ENCODE measurements at places on chromosomes 16 and 17.

DNA sequence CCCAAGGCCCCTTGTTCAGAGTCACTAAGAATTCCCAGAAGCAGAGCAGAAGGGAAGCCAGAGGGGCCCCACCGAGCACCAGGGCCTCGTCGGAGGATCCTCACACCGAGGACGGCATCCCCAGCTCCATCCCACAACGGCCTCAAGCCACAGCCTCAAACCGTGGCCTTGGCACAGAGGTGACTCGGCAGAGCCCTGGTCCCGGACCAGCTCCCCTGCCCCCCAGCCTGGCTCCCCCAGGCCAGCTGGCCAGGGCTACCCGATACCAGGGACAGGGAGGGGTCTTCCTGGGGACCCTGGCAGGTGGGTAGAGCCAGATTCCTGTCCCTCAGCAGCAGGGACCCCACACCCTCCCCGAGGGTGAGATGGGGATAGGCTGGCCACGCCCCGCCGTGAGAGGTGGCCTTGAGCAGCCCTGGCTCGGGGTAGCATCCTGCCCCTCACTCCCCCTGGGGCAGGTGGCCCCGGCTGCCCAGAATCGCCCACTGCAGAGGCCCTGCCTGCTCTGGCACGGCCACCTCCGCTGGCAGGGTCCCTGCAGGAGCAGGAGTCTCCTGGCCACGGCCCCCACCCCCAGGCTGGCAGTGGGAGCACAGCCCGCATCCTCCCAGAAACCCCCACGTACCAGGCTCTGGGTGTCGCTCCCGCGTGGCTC lies 5.6 kb upstream of the PVALEF start:
- DNase-seq: no peak

DNA sequence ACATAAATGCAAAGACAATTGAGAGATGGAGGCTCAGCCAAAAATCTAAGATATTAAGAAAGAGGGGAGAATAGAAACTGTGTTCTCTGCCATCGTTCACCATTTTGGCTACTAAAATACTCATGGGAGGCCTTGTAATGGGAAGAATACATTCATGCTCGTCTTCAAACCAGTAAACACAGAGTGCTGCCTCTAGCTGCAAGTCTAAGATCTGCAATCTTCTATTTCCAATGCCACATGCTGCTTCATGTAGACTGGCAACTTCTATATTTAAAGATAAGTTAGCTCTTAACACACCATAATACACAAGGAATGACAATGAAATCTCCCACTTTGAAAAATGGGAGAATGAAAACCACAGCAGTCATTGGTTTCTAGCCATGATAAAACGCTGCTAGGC lies 387.3 kb downstream of the HS3ST3B1 start:
- DNase-seq: no peak

GRCh38 chr17:3627769-3628167 lies 8.3 kb downstream of the SHPK start:
- no peak for DNase-seq

- DNase-seq: no peak
Measured at GRCh38 chr16:86609115-86609514, 30.8 kb downstream of the FOXL1 start.

DNA sequence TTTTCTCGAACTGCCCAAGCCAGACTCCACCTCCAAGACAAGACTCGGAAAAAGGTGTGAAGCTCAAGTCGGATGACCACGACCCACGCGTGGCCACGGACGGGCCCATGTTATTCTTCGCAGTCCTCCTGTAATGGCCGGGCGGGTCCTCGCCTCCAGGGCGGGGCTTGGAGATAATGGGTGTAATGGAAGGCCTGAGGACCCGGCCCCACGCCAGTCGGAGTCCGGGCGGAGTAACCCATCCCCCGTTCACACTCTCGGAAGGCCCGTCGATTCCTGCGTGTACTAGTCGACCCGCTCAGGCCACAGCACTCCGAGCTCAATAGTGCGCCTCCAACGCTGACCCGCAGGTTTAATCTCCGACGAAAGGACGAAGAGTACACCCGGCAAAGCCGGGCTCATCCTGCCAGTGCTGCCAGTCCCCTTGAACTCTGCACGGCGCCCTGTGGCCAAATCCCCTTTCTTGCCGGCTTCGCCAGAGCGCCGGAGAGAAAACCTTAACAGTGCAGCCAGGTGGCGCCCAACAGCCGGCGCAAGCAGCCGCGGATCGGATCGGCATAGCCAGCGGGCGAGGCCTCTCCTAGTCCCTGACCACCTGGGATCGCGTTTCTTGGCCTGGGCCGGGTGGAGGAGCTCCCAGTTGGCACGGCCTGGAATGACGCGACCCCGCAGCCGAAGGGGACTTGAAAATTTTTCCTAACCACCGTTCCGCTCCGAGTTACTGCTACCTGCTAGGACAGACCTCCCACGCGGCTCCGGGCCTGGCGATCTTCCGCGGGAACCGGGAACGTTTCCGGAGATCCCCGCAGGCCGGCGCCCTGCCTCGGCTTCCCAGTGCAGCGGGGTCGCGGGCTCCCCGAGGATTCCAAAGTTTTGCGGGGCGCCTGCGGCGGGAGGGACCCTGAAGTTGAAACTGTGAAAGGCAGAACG lies 762.0 kb downstream of the KCNJ18 start:
- DNase-seq: no peak

DNA sequence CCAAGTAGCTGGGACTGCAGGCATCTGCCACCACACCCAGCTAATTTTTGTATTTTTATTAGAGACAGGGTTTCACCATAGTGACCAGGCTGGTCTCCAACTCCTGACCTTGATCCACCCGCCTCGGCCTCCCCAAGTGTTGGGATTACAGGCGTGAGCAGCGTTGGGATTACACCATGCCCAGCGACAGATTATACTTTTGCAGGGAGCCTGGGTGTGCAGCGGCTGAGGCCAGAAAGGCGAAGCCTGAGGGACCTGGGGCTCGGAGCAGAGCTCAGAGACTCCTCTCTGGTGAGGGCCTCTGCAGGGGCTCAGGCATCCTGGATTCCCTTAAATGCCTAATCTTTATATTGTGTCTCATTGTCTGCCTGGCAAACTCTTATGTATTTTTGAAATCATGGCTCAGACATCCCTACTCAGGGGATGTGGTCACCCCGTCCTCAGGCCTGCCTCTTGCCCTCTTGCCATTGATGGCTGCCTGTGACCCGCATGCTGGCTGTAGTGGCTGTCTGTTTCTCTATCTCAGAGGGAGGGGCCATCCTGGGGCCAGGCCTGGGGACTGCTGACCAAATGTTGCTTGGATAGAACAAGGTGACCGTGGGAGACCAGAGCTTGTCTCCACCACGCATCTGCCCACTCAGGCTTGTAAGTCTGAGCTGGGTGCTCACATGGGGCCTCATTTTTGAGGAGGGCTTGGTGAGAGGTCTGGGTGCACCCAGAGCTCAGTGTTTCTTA lies 42.6 kb downstream of the B9D1 start:
- DNase-seq: no peak

DNA sequence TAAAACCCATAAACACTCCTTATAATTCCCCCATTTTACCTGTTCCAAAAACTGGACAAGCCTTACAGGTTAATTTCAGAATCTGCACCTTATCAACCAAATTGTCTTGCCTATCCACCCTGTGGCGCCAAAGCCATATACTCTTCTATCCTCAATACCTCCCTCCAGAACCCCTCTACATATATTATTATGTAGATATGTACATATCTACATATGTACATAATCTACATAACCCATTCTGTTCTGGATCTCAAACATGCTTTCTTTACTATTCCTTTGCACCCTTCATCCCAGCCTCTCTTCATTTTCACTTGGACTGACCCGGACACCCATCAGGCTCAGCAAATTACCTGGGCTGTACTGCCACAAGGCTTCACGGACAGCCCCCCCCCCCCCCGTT lies 12.0 kb upstream of the ENDOV start:
- no peak for DNase-seq

GRCh38 chr16:30934827-30935557 lies 11.6 kb downstream of the FBXL19 start:
- no peak for DNase-seq

DNA sequence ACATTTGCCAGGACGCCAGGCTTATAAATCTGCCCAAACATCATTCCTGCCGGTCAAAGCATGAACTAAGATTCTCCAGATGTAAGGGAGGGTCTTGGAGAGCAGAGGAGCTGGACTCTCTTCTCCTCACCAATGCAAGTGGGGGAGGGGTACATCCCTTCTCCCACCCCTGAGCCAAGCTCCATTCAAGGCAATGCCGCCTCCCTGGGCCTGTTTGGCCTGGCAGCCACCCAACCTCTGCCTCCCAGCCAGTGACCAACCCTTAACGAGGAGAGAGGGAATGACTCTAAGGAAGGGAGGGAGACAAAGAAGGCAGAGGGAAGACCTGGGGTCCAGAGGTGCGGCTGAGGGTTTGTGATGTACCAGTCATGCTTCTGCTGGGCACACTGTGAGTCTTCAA lies 13.8 kb downstream of the C17orf50 start:
- DNase-seq: no peak

GRCh38 chr17:7315570-7316235 lies 543 bp upstream of the GPS2 start:
- DNase-seq: no peak

- DNase-seq: no peak
Measured at GRCh38 chr17:64202683-64203344, 60.2 kb downstream of the TEX2 start.

DNA sequence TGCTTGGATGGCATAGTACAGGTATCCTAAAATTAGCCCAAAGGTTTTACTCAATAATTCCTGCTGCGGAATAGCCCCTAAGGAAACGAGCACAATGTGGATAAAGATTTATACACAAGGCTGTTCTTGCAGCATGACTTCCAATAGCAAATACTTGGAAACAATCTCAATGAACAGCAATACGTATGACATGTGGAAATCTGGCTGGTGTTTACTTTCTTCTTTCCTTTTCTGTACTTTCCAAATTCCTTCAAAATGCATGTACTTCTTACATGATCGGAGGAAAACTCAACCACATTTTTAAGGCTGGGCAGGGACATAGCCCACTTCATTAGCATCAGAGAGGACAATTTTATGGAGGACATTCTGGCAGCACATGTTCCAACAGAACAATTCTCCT lies 86.6 kb downstream of the C16orf95 start:
- DNase-seq: no peak

- no peak for DNase-seq
Measured at GRCh38 chr16:81901484-81901883, 109.8 kb downstream of the SDR42E1 start.

DNA sequence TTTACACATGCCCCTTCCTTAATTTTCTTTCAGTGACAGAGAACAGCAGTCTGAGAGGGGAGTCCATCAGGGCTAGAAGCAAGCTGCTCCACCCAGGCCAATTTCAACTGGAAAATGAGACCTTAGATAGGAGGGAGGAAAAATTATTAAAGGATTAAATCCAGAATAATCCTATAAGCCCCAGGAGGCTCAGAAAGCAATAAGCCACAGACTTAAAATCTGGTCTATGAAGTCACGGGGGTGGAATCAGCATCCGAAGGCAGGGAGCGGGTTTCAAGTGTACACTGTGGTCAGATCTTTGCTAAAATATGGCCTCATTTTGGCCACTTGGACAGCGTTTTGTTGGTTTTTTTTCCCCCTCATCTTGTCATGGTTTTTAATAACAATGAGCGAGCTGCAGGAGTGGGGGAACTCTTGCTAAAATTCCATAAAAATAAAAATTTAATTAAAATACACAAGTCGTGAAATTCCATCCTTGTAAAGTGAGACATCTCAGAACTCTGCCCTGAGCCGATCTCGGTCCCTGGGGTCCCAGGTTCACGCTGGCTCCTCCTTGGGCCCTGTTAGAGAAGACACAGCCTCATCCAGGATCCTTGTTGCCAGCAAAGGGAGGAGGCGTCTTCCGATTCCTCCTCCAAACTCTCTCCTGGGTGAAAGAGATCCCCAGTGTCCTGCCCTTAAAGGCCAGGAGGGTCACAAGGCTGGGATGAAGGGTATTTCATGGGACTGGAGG lies 51.6 kb upstream of the ETV4 start:
- DNase-seq: no peak

GRCh38 chr17:2929881-2930533 lies 133.4 kb downstream of the OR1D5 start:
- DNase-seq: no peak

GRCh38 chr16:11401161-11402050 lies 56.1 kb downstream of the RMI2 start:
- no peak for DNase-seq

- no peak for DNase-seq
Measured at GRCh38 chr17:60160829-60161501, 11.2 kb downstream of the CA4 start.

DNA sequence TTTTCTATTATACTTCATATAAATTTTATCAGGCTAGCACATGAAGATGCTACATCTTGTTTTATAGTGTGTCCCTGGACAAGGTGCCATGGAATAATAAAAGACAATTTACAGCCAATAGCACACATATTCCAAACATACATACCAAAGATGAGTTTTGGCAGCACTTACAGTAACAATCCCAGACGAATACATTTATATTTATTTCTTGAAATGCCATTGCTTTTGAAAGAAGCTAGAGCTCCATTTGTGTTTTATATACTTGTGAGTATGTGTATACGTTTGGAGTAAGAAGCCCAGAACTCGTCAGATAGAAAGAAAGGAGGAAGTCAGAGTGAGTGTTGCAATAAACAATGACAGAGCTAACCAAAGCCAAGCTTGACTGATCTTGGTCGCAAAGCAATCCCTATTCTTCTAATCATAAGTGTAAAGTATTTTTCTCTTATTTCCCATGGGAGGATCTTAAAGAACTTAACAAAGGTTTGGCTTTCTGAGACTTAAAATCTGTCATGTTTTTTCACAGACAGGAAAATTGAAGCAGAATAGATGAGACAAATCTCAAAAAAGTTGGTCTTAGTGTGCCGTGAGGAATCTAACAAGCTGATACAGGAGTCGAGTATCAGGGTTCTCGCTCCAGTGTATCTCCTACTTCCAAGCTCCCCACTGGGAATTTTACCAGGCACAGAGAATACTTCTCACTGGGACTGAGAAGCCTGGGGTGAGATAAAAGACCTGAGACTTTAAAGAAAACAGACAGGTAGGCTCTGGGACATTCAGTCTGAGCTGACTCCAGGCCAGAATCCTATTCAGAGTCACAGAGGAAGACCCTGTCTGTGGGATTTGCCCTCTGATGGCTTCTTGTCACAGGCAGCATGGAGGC lies 175.4 kb downstream of the AATF start:
- DNase-seq: no peak

DNA sequence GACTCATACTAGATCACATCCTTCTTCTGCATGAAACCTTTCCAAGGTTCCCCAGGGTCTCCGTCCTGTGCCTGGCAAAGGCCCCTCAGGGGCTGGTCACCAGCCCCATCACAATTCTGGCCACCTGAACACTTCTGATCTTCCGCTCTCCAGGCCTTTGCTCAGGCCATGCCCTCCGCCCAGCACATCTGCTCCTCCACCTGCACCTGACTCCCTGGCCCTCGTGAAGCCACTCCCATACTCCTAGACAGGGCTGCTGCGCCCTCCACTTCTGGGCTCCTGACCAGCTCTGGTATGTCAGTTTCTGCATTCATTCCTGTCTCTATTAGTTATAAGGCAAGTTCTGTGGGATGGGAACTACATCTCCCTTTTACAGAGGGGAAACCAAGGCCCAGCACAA lies 1.9 kb upstream of the MYL11 start:
- DNase-seq: no peak

GRCh38 chr17:63431939-63432804 lies 13.9 kb downstream of the CYB561 start:
- no peak for DNase-seq

GRCh38 chr16:445566-445965 lies 20.1 kb downstream of the RAB11FIP3 start:
- DNase-seq: no peak

GRCh38 chr17:35086931-35087573 lies 23.5 kb upstream of the RFFL start:
- no peak for DNase-seq

Measured in activated CD8-positive, alpha-beta memory T cell treated with anti-CD3 and anti-CD28 coated beads for 4 hours (primary cell).